Left colon (tissue), 2 donors: ENCODE measurements at places on chromosomes 12 and 14. TPM values are rescaled to one million over a fixed set of nuclear protein-coding genes. Genes with fewer than 3 reads are reported as not detected.

NOVA1 gene
- 5.9 TPM for total RNA-seq

CRACR2A gene
- 63.3 TPM for total RNA-seq

KRT5 gene
- total RNA-seq, result 0.24 TPM

CD63 gene
- 1,137 TPM for total RNA-seq

SLC2A14 gene
- total RNA-seq, result 0.37 TPM

CCDC177 gene
- total RNA-seq, result not detected

SYNDIG1L gene
- total RNA-seq, result not detected

FAM234B gene
- 1.3 TPM for total RNA-seq

CPNE6 gene
- total RNA-seq, result 0.31 TPM

- no peak for DNase-seq
Measured at GRCh38 chr12:116556964-116557698, 2.0 kb upstream of the MAP1LC3B2 start.

GRCh38 chr14:75267141-75267721 is 11.4 kb upstream of the FOS start:
- no peak for DNase-seq

GRCh38 chr14:73726025-73726961 is 12.1 kb upstream of the PNMA1 start:
- DNase-seq, result no peak

GRCh38 chr14:90426663-90427062 is 29.8 kb downstream of the CALM1 start:
- peak; percentile 35 for DNase-seq

GRCh38 chr12:57626921-57627445 is 6.0 kb downstream of the B4GALNT1 start:
- no peak for DNase-seq

DNA sequence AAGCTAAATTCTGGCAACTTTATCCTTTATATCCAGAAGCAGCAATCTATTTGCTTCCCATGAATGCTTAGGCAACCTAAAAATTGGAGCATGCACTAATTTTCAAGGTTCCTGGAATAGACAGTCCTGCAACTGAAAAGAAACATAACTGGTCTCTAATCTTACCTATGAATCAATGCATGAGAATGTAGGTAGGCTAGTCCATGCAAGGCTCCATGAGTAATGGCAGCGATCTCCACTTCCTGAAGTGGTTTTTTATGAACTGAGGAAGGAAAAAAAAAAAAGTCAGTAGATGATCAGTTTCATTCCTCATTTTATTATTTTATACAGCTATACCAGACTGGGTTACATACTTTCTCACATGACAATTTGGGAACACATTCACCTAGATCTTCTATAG is 102.0 kb downstream of the PEBP1 start:
- DNase-seq, result no peak

DNA sequence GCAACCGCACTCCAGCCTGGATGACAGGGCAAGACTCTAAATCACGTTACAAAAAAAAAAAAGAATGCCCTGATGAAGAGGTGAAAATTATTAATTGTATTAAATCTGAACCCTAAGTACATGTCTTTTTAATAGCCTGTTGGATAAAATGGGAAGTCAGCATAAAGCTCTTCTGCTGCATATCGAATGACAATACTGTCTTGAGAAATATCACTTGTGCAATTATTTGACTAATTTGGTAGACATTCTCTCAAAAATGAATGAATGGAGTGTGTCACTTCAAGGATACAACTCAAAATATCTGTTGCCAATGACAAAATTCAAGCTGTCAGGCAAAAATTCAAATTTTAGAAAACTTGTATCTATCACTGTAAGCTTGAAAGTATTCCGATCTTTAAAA is 38.9 kb downstream of the DNAI7 start:
- no peak for DNase-seq

- no peak for DNase-seq
Measured at GRCh38 chr14:88188745-88189416, 134.2 kb downstream of the KCNK10 start.

- DNase-seq, result no peak
Measured at GRCh38 chr12:116977465-116978380, 67.0 kb downstream of the FBXW8 start.

GRCh38 chr12:53830631-53831030 is 78.9 kb upstream of the CISTR start:
- DNase-seq, result no peak

DNA sequence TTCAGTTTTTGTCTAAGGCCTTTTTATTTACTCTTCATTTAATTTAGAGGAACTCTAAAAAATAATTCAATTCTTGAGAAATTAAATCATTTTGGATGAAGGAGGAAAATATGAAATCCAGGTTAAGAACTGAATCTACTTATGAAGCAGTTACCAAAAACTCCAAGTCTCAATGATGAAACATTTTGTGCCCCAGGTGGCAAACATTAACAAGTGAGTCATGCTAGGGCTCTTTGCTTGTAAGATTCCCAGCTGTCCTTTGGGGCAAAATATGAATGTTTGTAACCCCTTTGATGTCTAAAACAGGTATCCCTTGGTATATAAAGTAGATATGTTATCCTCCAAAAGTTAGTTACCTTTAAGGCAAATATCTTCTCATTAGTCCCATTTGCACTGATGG is 202.4 kb downstream of the NEDD1 start:
- DNase-seq, result no peak

DNA sequence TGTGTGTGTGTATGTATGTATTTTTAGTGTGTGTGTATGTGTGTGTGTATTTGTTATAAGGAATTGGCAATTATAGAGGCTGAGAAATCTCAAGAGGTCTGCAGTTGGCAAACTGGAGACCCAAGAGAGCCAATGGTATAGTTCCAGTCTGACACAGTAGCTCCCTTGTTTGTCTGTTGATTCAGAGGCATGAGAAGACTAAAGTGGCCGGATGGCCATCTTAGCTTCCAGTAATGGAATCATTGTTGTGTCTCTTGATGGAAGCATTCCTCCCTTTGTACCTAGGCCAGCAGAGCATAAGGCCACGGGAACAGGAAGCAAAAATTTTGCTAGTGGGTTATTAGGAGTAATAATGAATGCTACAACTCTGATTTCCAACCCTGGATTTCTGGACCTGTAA is 460.6 kb downstream of the TMTC2 start:
- no peak for DNase-seq

DNA sequence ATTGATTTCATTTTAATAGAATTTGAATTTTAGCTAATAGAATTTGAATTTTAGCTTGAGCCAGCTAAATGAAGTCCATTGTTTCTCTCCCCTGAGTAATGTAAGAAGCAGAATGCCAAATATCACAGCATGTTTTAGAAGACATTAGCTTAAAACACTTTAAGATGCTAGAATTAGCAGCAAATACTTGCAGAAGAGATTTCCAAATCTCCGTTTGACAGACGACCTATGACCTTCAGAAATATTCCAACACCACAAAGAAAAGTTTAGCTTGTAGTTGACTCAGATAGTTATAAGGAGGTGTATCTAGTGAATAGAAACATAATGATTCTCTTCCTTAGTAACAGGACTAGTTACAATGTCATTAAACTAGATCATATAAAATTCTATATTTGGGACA is 51.7 kb upstream of the MYF6 start:
- no peak for DNase-seq

- no peak for DNase-seq
Measured at GRCh38 chr12:72144553-72144952, 127.6 kb upstream of the TRHDE start.

GRCh38 chr12:3551976-3552725 is 61.1 kb downstream of the PRMT8 start:
- DNase-seq, result no peak

GRCh38 chr12:97194546-97194945 is 268.1 kb upstream of the RMST start:
- no peak for DNase-seq

- DNase-seq, result no peak
Measured at GRCh38 chr12:89846473-89847055, 137.9 kb upstream of the ATP2B1 start.

GRCh38 chr12:75917083-75917482 is 114.5 kb downstream of the PHLDA1 start:
- DNase-seq, result no peak

DNA sequence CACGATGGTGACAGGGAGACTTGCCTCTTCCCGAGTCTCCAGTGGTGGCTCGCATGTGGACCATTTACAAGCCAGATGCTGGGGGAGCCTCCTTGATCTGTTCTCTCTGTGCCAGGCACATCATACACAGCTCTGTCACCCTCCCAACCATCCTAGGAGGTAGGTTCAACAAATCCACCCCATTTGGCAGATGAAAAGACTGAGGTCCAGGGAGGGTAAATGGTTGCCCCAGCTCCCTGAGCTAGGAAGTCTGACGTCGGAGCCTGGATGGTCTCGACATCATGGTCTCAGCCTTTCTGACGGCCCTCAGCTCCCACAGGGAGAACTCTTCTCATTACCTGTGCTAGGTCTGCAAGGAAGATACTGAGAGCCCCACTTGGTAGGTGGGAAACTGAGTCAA is 189.6 kb downstream of the RBM19 start:
- DNase-seq, result no peak

GRCh38 chr12:121765573-121765972 is 27.9 kb downstream of the RHOF start:
- DNase-seq, result no peak

GRCh38 chr14:54278665-54279295 is 118.0 kb upstream of the CDKN3 start:
- DNase-seq, result no peak

DNA sequence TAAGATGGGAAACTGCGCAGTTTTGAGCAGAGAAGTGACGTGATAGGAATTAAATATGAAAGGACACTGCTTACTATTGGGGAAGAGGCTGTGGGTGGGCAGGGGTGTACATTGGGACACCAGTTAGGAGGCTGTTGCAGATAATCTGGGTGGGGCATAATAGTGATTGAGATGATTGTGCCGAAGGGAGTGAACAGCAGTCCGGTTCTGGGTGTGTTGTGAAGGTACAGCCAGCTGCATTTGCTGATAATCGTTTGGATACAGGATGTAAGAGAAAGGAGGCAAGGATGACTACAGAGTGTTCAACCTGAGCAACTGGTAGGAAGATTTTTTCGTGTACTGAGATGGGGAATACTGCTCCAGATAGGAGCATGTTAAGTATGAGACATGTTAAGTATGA is 205.2 kb upstream of the NEDD1 start:
- no peak for DNase-seq

DNA sequence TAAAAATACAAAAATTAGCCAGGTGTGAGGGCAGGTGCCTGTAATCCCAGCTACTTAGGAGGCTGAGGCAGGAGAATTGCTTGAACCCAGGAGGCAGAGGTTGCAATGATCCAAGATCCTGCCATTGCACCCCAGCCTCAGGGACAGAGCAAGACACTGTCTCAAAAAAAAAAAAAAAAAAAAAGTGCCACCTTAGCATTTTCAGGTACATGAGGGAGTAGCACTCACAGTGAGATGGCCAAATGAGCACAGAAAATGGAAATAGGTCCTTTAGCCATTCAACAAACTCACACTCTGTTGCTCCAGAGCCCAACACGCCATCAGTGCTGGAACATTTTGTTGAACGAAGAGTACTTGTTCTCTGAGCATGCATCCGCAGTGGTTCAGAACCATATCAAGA is 75.2 kb upstream of the MYL2 start:
- no peak for DNase-seq

DNA sequence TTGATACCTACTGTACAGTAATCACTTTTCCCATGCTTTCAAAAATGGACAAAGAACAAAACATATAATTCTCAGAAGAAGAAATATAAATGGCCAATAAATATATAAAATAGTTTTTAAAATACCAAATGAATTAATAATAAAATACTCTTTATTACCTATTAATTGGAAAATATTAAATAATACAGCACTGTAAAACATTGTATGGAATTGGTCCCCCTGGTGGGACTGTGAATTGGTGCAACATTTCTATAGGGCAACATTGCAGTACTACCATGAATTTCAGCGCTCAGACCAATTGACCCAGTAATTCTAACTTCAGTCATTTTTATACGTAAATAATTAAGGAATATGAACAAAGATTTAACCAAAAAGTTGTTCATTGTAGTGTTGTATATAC is 162.6 kb downstream of the PELI2 start:
- DNase-seq, result no peak

- DNase-seq, result no peak
Measured at GRCh38 chr12:105852496-105852895, 286.3 kb downstream of the NUAK1 start.

GRCh38 chr14:86035882-86036281 is 505.9 kb downstream of the FLRT2 start:
- no peak for DNase-seq

GRCh38 chr14:67510121-67510520 is 21.6 kb upstream of the TMEM229B start:
- DNase-seq, result no peak
